ENCODE measurements at places on chromosomes 6 and 20.

GRCh38 chr6:13495112-13495776 lies 7.8 kb upstream of the GFOD1 start:
- no peak for DNase-seq

DNA sequence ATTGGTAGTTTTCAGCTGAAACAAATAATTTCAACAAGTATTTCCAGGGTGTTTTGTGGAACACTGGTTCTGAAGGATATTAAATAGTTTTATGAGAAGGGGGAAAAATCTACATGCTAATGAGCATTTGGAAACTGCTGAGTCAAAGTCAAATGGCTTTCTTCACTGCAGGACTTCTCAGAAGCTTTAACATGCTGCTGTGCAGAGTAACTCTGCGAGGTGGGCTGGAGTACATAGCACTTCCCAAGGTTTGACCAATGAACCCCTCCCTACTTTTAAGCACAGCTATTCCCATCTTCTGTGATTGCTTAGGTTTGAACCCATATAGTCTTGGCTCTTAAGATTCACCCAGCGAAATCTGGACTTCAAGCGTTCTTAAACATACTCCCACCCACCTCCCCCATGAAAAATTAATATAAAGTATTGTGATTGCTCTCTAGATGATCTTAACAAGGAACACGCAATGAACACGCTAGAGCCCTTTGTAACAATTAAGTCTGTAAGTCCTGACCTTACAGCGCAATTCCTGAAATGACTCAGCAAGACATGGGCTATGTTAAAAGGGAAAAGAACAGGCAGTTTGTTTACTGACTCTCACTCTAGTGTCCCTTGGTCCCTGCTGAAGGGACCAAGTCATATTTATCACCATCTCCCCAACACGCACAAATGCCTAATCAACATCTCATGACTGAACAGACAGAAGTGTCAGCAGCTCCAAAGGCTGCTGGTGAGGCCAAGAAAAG lies 105.2 kb downstream of the NFATC2 start:
- no peak for DNase-seq

DNA sequence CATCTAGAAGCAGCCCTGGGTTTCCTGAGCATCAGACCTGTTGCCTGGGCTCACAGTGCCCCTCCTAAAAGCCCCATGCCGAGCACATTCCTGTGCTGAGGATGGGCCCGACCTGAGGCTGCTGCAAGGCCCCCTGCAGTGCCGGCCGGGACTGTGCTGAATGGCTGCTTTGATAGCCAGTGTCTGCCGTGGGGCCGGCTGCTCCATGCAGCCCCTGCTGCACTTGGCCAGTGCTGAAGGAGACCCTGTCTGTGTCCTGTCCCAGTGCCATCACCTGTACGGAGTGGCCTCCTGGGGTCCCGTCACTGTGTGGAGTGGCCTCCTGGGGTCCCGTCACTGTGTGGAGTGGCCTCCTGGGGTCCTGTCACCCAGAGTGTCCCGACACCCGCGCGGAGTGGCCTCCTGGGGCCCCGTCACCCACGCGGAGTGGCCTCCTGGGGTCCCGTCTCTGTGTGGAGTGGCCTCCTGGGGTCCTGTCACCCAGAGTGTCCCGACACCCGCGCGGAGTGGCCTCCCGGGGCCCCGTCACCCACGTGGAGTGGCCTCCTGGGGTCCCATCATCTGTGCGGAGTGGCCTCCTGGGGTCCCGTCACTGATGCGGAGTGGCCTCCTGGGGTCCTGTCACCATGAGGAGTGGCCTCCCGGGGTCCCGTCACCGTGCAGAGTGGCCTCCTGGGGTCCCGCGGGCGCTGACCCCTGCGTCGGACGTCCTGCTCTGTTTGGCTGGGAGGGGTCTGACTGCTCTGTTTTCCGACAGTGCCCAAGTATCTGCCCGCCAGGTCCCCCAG lies 7.0 kb downstream of the COL9A3 start:
- DNase-seq = no peak

DNA sequence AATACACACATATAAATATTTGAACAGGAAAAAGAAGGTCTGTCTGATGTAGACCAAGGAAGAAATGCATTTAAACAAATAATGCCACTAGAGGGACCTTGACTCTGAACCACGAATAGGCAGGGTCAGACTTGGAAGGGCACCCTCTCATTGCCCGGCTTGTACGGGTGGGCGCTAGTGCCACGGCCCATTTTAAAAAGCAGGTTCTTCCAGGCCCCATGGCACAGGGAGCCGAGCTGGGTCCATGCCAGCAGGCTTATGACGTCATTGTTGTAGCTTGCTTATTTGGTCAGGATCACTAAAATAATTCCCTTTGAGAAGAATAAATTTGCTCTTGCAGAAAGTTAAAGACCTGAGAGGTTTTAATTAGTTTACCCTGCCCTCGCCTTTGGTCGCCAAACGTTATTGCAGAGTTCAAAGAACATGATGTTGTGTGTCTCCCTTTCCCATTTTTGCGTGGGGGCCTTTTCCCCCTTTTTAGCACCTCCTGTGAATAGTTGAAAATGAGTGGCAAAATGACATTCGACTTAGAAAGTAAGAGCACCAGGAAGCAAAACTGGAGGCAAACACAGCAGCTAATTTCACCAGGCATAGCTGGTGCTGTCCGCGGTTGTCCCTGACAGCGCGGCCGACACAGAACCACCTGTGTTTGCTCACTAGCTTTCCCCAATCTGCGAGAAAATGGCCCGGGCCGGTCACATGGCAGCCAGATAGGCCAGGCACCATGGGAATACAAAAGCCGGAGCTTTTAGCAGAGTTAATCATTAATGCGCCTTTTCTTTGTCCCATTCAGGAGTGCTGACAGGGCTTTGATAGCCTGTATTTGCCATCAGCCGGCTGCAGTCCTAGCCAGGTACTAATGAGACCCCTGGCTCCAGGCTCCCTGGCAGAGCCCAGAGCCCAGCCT lies 93.8 kb downstream of the FOXA2 start:
- DNase-seq = no peak

GRCh38 chr6:33405386-33405940 lies 5.4 kb upstream of the PHF1 start:
- no peak for DNase-seq

GRCh38 chr6:31794294-31794865 lies 1.2 kb downstream of the VARS1 start:
- DNase-seq = no peak

GRCh38 chr6:87672641-87673040 lies 29.4 kb downstream of the AKIRIN2 start:
- DNase-seq = no peak

DNA sequence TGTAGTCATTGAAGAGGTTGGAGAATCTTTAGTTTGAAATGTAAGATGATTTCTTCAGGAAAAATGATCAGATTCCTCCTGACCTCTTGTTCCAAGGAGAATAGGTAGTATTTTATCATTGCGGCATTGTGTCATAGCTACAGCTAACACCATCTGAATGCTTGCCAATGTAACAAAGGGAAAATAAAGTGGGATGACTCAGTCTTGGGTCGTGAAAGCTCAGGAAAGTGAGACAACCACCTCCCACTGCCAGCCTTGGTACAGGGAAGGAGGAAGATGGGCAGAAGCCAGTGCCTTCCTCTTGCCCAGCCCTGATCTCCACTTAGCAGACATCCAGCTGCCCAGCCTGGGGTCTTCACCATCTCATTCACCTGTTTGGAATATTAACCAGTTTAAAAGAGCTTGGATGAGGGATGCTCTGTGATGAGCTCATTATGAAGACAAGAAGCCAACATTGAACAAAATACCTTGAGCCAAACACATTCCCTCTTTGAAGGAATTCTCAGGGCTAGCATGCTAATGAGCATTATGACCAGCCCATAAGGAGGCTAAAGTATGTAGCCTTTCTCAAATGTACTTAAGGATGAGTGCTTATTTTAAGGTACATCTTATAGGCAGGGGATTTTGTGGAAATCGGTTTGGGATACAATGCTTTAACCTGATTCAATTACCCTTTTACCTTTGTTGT lies 40.0 kb upstream of the APCDD1L start:
- no peak for DNase-seq

- no peak for DNase-seq
These were observed 45.9 kb downstream of the SLC22A3 start for GRCh38 chr6:160393891-160394653.

Data from stimulated activated CD8-positive, alpha-beta memory T cell treated with anti-CD3 and anti-CD28 coated beads, Interleukin-4, amount 100 ng/mL, for 1 hour (primary cell).